ENCODE measurements at places on chromosomes 2 and 18.

DNA sequence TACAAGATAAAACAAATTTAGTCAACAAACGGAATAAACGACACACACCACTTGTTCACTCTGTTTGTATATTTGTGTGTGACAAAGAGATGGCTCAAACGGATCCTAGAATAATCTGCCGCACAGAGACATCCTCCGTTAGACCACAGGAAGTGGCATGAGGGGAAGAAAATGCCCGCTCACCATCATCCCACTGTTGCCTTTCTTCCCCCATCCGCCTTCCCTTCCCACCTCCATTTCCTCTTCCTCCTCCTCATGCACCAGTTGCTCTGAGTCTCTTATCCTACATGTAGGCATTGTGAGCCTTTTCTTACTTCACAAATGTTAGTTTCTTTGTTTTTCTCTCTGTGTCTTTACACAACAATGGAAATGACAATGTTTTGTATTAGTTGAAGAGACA is 228.5 kb upstream of the SMIM21 start:
- no peak for DNase-seq

DNA sequence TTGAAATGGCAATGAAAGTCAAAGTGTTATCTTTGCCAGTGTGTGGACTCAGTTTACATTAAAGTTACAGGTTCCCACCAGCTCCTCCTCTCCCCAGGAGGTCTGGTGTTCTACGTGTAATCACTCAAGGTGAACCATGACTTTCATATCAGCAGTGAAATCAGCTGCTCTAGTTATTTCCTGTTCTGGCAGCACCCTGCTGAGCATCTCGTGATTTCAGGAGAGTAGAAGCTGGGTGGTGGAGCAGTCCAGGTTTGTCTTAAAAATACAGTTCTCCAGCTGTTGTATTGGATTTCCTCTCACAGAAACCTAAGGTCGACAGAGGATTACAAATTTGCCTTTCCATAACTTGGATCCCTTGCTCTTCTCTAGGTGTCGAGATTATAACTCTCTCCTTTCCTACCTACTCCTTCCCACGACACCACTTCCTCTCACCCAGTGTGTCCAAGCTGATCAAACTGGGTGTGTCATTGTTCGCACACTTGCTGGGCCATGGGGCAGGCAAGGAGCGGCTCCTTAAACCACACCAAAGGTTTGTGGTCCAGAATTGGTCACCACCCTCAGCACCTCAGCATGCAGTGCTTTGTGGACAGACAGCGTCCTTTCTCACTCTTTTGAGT is 13.0 kb upstream of the ARHGAP25 start:
- DNase-seq, result no peak

DNA sequence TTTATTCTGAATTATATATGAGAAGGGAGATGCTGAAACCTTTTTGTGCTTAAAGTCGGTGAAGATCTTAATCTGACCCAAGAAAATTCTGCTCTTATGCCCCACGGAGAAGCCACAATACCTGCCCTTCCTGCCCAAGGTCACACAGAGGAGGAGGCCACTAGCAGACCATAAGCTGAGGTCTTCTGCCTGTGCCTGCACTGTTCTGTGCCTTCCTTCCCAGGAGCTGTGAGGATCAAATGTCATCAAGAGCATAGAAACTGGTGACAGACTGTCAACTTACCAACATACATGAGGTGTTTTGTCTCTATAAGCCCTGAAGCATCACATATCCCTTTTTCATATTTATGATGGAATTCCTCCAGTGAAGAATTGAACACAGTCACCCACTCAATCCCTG is 233.3 kb downstream of the C1D start:
- DNase-seq, result no peak

DNA sequence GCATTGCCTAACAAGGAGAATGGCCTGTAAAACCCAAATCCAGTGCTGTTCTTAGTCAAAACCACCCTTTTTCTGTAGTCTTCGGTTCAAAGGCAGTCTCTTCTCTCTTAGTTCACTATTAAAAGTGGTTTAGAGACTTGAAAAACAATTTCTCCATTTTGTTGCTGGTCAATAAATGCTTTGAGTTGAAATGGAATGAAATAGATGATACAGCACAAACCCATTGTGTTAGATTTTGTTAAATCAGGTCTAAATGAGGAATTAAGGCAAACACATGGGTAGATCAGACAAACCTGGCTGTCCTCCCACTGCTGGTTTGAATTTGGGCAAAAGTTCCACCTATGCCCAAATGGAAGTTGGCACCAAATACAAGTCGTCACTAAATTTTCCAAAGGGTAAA is 150.1 kb upstream of the SERTAD2 start:
- no peak for DNase-seq

DNA sequence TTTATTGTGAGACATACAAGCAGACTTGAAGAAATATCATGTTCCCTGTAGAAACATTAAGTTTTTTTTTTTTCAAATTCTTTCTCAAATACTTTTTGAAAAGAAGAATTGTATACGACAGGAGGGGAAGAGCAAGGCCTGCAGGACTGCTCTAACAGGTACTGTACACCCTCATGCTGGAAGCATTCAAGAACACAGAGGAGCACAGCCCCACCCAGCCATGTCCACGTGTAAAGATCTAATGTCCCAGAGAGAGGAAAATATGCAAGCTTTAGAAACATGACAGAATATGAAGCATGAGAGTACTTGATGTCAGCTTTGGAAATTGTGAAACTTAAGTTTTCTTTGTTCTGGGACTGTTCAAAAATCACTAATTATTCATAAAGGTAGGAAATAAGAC is 191.6 kb downstream of the TTC32 start:
- DNase-seq, result no peak

DNA sequence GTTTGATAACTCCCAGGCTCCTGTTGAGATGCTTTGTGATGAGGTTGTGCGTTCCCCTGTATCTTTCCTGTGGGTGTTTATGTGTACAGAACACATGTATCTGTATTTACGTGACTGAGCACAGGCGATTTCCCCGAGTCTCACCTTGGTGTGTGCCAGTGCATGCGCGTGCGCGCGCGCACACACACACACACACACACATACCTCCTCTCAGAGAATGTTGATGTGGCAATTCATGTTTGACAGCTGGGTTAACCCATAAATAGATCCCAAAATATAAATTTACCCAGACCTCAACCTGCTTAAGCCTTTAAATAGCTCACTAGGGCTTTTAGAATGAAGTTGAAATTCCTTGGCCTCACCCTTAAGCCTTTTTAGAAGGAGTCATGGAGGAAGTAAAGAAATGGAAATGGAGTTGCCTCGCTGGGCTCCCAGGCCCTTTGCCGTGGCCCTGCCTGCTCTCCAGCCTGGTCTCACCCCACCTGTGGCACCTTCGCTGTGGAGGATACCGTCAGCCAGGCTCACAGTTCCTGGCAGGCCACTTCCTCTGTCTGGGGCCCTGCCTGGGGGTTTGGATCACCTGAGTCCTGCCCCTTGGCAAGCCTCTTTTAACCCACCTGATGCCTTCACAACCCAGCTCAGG is 20.3 kb downstream of the AGAP1 start:
- no peak for DNase-seq

- DNase-seq, result no peak
Measured at GRCh38 chr2:110149330-110150220, 34.0 kb upstream of the MALL start.

- no peak for DNase-seq
Measured at GRCh38 chr2:170554278-170554955, 160.7 kb upstream of the SP5 start.

GRCh38 chr2:174224665-174225288 is 23.6 kb downstream of the OLA1 start:
- no peak for DNase-seq

- peak; percentile 1 for DNase-seq
Measured at GRCh38 chr2:3641841-3642421, 16.1 kb upstream of the ALLC start.

- DNase-seq, result no peak
Measured at GRCh38 chr2:30177440-30177839, 30.6 kb downstream of the YPEL5 start.

- peak; percentile 35 for DNase-seq
Measured at GRCh38 chr2:88450925-88451810, 1.3 kb downstream of the FOXI3 start.

DNA sequence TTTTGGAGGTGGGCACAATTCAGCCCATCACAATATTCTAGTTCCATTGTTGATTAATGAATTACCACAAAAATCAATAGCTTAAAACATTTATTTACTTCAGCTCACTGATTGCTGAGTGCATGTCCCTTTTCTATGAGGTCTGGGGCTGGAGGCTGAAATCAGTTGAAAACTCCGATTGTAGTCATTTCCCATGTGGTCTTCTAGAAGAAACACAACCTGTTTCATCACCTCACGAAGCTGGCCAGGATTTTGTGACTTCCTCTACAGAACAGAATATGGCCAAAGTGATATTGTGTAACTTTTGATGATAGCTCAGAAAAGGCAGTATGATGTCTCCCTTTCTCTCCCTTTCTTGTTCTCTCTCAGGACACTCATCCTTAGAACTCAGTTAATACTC is 44.1 kb upstream of the CYRIA start:
- no peak for DNase-seq

GRCh38 chr18:23730857-23731256 is 41.6 kb downstream of the LAMA3 start:
- DNase-seq, result no peak

GRCh38 chr2:67379048-67379447 is 18.1 kb upstream of the ETAA1 start:
- no peak for DNase-seq

GRCh38 chr18:51196118-51196810 is 1.2 kb downstream of the MEX3C start:
- DNase-seq, result peak; percentile 57

DNA sequence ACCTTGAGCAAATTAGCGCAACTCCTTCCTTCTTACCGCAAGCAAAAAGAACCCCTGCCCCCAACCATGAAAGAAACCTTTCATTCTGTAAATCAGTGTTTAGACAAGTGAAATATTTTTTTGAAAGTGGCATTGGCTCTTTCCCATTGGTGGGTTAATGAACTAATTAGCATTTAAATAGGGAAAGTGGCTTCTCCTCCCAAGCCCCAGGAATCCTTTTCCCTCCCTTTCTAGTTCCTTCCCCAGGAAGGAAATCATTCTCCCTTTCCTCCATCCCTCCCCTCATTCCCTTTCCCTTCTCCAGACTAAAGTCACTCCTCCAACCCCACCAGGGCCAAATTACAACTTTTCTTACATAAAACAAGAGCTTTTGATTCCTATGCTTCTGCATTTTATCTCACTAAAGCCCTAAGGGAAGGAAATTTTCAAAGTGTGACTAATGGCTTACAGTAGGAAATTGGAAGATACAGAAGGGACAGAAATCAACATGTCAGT is 22.9 kb upstream of the TYMS start:
- DNase-seq, result peak; percentile 41

DNA sequence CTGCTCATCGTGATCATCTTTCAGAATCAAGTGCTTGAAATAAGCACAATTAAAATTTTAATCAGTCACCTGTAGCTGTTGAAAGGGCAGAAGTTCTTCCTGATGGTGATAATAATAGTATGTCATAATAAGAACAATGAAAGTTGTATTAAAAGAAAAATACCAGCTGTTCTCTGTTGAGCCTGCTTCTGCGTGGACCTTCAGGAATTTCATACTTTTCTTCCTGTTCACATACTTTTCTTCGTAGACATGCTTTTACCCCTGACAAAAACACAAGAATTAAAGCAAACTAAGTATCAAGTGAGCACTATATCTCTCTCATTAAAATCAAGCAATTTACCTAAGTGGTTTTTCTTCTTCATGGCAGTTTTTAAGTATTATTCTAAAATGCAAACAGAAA is 79.2 kb downstream of the BARD1 start:
- DNase-seq, result no peak

GRCh38 chr18:36903215-36903928 is 74.4 kb downstream of the KIAA1328 start:
- DNase-seq, result no peak

- DNase-seq, result no peak
Measured at GRCh38 chr2:29223851-29224692, 108.9 kb downstream of the CLIP4 start.

DNA sequence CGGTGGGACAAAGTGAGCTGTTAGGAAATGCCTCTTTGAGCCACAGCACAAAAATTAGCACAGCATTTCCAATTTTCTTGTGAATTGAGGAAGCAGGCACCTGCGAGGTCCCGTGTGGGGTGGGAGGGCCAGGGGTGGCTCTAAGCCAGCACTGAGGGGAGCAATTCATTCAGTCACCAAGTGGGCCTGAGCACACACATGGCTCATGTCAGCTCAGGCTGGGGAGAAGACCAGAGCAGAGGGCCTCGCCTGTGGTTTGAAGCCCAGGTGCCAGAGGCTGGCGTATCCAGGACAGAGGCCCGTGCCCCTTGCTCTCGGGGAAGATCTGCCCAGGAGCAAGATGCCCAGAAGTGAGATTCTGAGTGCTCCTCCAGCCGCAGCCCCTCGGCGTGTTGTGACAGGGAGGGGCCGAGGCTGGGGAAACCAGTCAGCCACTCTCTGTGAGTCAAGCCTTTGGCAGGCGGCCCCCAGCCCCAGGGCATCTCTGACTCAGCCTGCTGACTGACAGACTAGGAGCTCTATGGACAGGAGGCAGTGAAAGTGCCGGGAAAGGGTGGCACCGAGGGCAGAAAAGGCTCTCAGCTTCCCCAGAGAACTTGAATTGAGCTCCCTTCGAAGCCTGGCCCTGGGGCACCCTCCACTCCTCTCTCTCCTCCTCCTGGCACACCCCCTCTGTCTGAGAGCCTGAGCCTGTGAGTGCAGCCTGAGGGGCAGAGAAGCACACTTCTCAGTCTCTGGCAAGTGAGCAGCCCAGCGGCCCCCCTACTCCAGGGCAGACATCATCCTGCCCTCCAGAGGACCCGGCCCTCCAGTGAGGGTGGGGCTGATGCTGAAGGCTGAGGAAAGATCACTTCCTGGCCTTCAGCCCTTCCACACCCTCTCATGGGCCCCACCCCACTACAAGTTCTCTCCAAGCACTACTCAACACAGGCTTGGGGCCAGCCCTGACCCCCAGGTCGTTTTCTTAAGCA is 32.3 kb downstream of the CYP26B1 start:
- DNase-seq, result peak; percentile 96

- DNase-seq, result peak; percentile 24
Measured at GRCh38 chr2:234500394-234501006, 3.6 kb upstream of the ARL4C start.

- DNase-seq, result no peak
Measured at GRCh38 chr2:123002660-123003248, 1022.3 kb upstream of the CNTNAP5 start.

- DNase-seq, result no peak
Measured at GRCh38 chr18:63409301-63409700, 13.0 kb downstream of the VPS4B start.

GRCh38 chr2:13289310-13289709 is 572.6 kb downstream of the TRIB2 start:
- DNase-seq, result no peak

DNA sequence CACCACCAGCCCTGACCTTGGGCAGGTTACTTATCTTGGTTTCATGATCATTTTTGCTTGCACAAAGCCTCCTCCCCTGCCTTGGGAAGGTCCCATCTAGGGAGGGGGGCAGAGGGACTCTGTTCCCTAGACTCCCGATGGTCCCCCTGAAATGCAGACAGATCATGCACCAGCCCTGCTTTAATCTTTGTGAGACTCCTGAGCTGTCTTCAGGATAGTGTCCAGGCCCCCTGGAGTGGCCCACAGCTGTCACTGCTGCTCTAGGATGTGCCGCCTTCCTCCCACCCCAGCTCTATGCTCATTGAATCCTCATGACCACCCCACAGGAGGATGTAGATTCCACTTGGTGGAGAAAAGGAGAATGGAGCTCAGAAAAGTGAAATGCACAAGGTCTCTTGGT is 28.0 kb downstream of the PCARE start:
- no peak for DNase-seq

- no peak for DNase-seq
Measured at GRCh38 chr2:70979626-70980025, 1.2 kb downstream of the ANKRD53 start.

Data from ELF-1 (cell line).